ENCODE measurements at places on chromosomes 11 and 22.

- DNase-seq = no peak
Measured at GRCh38 chr22:48051796-48052620, 1289.6 kb downstream of the TBC1D22A start.

DNA sequence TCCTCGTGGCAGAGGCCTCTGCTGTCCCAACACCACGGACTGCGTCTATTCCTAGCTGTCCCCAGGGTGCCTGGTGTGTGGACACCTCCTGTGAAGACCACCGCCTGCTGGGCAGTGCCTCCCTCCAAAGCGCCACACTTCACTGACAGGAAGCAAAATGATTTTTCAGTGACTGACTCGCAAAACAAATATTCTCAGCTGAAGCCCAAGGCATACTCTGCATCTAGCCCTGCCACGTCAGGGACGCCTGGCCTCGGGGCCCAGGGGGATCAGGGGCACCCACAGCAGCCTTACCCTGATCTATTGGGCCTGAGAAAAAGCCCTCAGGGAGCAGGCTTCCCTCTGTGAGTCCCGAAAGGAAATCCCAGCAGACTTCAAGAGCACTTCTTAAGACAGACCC lies 2.2 kb downstream of the BRD1 start:
- DNase-seq = no peak

DNA sequence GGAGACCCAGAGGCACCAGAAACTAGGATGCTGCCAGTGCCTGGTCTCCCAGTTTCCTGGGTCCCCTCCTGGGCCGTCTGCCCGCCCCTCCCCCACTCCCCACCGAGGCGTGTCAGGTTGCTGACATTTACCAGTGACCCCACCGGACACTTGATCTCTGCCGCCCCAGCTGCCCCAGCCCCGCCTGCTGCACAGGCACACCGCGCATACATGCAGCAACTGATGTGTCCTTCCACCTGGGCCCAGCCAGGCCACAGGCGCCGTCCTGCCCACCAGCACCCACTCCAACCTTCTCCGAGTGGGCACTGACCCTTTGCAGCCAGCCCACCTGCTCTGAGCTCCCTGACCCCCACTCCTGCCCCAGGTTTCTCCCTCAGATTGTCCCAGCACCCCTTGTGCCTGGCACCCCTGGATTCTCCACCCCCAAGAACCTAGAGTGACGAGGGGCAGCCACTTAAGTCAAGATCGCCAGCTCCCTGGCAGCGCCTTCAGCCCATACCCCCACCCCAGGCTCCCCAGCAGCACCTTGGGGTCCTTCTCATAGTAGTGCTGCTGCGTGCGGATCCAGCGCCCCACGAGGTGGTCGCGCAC lies 548 bp downstream of the PYGM start:
- DNase-seq = no peak

GRCh38 chr11:129453293-129453721 lies 77.7 kb downstream of the BARX2 start:
- DNase-seq = no peak

DNA sequence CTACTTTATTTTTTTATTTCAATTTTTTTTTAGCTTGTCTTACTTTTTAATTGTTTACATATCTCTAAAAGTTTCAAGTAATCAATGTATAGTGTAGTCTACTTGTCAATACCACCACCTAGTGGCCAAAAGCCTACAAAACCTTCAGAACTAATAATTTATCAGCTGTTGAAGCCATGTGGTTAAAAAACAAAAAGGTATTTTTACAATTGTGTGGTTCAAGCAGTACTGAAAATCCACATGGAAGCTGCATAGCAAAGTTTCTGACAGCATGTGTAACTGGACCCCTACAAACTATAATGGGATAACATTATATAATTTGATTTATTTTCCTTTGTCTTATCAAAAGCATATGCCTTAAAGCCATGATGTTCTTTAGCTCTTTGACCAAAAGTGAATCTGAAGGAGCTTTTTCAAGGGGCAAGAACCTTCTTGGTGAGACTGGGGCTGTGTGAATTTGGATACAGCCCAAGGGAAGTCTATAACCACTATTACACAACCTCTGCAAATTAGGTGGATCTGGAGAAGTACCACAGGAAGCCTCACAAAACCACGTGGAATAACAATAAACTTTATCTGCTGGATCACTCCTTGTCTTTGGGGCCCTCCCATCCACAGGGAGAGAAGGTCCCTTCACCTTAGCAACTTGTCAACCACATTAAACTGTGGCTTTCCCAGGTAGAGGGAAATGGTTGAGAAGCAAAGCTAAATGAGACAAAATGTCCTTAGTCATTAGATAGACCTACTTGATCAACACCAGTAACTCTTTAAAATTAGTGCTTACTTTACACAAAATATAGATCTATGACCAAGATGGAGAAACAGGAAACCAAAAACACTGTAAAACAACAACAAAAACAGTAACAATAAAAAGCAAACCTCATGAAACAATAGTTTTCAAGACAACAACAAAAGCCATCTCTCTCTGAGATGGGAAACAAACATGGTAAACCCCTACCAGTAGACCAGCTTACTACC lies 9.9 kb downstream of the NARS2 start:
- DNase-seq = no peak

DNA sequence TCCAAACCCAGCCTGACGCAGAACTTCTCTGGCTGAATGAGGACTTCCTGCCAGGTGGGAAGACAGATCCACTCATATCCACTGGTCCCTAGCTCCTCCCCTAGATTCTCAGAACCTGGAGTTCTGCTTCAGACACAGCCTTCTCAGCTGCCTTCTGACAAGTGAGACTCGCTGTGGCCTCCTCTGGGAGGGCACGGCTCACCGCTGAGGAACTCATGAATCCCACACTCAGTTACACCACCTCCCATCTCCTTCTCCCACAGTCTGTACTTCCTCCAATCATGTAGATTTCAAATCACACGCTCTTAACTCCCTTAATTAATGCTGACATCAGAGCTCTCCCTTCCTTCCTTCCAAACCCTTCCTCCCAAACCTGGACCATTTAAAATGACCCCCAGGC lies 86.4 kb upstream of the TMEM45B start:
- DNase-seq = no peak

- DNase-seq = no peak
Measured at GRCh38 chr11:2848497-2848896, 37.1 kb downstream of the CDKN1C start.

DNA sequence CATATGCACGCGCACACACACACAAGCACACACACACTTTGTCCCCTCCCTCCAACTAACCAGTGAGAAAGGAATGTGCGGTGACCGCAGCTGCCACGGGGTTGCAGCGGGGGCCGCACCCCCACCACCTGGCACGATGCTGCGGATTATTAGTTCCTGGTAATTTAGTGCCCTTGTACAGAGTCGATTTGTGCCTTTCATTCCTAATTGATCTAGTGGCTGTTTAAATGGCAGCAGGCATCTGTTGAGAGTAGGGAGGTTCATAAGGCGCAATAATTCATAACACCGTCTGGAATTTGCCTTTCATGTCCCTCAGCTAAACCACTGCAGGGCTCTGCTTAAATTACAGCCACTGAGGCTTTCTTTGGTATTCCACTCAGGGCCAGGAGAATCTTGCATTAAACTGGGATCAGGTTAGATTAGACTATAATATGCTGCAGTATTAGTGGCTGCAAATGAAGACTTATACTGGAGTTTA lies 113.7 kb downstream of the FEZ1 start:
- DNase-seq = no peak

DNA sequence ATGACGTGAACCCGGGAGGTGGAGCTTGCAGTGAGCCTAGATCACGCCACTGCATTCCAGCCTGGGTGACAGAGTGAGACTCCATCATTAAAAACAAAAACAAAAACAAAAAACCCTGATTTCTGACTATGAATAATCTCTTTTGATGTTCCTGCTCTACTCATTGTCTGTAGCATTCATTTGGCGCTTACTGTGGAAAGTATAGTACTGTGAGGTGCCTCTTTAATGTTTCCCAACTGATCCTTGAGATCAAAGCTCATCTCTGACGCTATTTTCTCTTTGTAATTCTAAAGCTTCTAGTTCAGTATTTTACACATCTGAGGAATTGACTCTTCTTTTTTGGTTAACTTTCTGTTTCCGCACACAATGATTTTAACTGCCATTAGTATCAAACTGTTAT lies 60.0 kb downstream of the GRK3 start:
- no peak for DNase-seq

DNA sequence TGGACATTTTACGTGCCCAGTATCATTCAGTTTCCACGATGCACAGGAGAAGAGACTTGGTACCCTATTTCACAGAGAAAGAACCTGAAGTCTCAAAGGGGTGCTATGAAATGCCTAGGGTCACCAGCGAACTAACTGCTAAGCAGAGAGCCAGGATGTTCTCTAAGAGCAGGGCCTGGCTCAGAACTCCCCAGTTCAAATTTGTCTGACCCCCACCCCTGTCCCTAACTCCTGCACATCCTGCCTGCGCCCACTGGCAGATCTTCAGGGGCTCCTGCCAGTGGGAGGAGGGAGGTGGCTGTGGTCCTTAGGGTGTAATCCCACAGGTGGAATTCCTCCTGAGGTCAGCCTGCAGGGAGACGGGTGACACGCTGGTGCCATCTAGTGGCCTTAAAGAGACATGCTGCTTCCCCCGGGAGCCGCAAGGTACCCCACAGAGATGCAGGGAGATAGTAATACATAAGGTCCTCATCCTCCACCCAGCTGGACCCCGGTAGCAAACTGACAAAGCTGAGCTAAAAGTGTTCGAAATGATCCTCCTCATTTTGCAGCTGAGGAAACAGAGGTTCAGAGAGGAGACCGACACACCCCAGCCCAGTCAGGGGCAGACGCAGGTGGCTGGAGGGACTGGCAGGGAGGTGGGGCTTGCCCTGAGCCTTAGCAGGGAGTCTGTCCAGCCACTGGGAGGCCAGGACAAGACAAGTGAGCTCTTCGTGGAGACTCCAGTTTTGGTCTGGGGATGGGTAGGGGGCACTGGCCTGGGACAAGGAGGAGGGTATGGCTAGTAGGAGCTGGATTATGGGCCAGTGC lies 34.1 kb downstream of the MB start:
- DNase-seq = peak; percentile 14

GRCh38 chr11:32615422-32615821 lies 31.8 kb downstream of the EIF3M start:
- DNase-seq = no peak

Data from stimulated activated CD4-positive, alpha-beta T cell treated with anti-CD3 and anti-CD28 coated beads, Interleukin-15, amount 100 ng/mL, for 48 hours (primary cell).